ENCODE measurements at places on chromosomes 1 and 21.

- no peak overlapping the region for H3K27ac ChIP-seq
- H3K36me3 ChIP-seq, result no peaks in the 10 kb centered on the region
- H3K27me3 ChIP-seq, result no peaks in the 10 kb centered on the region
- H3K4me3 ChIP-seq, result no peak overlapping the region
- peak; percentile 48 for DNase-seq
These were observed 43.5 kb downstream of the CHIA start for GRCh38 chr1:111334169-111334568.

GRCh38 chr1:223189903-223190724 is 47.1 kb upstream of the TLR5 start:
- peaks cover 22% of the 10 kb centered on the region for H3K27me3 ChIP-seq
- peaks cover 39% of the 10 kb centered on the region for H3K4me1 ChIP-seq
- peak; percentile 80 for DNase-seq
- no peaks in the 10 kb centered on the region for H3K36me3 ChIP-seq
- H3K27ac ChIP-seq, result peak overlapping the region; percentile 97
- peak overlapping the region; percentile 58 for H3K4me3 ChIP-seq

DNA sequence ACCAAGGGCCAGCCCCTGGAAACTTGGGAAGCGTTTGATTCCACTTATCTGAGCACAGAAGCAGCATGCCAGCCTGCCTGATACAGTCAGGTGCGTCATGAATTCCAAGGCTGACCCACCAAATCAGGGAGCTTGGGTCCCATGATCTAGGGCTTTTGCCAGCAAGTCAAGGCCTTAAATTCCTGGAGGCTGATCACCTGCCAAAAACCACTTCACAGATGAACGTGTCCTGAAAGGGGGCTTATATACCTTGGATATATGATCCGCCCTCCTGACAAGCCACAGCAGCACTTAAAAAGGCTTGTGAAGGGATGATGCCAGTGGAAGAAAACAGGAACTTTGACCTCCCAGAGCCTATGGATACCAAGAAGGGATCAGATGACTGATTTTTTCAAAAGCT is 24.0 kb upstream of the CLIC6 start:
- no peaks in the 10 kb centered on the region for H3K36me3 ChIP-seq
- H3K27me3 ChIP-seq, result peaks cover 12% of the 10 kb centered on the region
- DNase-seq, result no peak
- H3K4me1 ChIP-seq, result peaks cover 23% of the 10 kb centered on the region
- no peak overlapping the region for H3K27ac ChIP-seq

DNA sequence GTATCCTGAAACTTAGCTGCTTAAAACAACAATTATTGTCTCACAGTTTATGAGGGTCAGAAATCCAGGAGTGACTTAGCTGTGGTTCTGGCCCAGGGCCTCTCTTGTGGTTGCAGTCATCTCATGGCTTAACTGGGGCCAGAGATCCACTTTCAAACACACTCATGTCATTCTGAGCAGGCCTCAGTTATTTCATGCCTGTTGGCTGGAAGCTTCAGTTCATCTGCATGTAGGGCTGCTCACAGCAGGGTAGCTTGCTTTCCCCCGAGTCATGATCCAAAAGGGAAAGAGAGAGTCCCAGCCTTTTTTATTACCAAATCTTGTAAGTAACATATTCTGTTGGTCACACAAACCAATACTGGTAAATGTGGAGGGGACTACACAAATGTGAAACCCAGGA is 96.6 kb upstream of the B3GALT2 start:
- no peak overlapping the region for H3K4me3 ChIP-seq
- H3K27ac ChIP-seq, result no peak overlapping the region
- no peaks in the 10 kb centered on the region for H3K27me3 ChIP-seq
- DNase-seq, result no peak
- H3K36me3 ChIP-seq, result peaks cover 5% of the 10 kb centered on the region
- peaks cover 15% of the 10 kb centered on the region for H3K4me1 ChIP-seq

DNA sequence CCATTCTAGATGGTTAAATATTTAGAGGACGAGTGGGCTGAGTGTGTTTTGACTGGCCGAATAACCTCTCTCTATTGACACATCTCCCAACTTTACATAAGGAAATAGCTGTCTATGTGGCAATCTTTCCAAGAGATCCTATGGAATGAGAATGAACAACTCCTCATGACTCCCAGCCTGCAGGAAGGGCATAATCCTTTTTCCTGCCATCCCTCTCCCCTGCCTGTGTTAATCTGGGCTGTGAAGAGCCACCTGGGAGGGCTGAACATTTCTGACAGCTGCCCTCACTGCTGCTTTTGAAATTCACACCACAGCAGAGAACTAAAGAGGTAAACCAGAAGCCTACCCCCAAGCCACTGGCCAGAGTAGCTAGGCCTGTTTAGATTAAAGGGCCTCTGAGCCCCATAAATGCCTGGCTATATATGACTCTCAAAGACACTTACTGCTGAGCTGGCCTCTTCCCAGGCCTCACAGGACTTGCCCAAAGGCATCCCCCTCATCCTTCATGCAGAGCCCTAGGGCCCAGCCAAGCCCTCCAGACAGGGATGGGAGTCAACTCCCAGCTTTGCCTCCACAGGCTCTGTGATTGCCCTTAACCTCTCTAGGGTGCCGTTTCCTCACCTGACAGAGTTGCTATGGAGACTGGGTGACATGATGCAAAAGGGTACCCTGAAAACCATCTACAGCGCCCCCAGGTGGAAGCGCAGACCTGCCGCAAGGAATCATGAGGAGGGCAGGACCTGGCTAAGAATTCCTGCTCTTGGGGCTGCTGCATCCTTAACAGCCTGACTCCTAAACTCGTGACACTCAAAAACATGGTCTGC is 42.0 kb upstream of the LDLRAP1 start:
- no peak overlapping the region for H3K4me3 ChIP-seq
- DNase-seq, result no peak
- peaks cover 18% of the 10 kb centered on the region for H3K4me1 ChIP-seq
- peaks cover 42% of the 10 kb centered on the region for H3K36me3 ChIP-seq
- H3K27me3 ChIP-seq, result no peaks in the 10 kb centered on the region

- peaks cover 80% of the 10 kb centered on the region for H3K4me1 ChIP-seq
- peaks cover 56% of the 10 kb centered on the region for H3K36me3 ChIP-seq
- H3K4me3 ChIP-seq, result no peak overlapping the region
- DNase-seq, result no peak
These were observed 9.3 kb downstream of the CDC14A start for GRCh38 chr1:100361511-100362089.

- peaks cover 7% of the 10 kb centered on the region for H3K27me3 ChIP-seq
- no peak overlapping the region for H3K4me3 ChIP-seq
- H3K36me3 ChIP-seq, result no peaks in the 10 kb centered on the region
- peaks cover 34% of the 10 kb centered on the region for H3K4me1 ChIP-seq
- H3K27ac ChIP-seq, result no peak overlapping the region
These were observed 10.2 kb upstream of the SLC19A2 start for GRCh38 chr1:169495916-169496315.

DNA sequence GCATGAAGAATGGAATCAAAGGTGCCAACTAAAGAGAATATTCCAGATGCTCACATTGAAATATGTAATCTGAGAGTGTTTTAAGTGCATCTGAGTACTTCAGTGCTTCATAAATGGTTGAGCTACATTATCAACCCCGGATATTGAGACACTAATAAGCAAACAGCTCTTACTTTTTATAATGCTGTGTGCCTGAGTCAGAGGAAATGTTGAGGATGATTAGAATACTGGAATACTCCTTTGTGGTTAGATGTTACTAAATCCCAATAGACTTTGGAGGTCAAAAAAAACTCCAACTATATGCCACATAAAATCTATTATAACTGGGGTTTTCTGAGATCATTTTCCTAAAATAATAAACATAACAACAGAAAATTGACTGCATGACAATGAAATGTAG is 12.5 kb upstream of the KCNA3 start:
- no peaks in the 10 kb centered on the region for H3K27me3 ChIP-seq
- DNase-seq, result no peak
- H3K4me3 ChIP-seq, result no peak overlapping the region
- H3K36me3 ChIP-seq, result no peaks in the 10 kb centered on the region
- H3K4me1 ChIP-seq, result peaks cover 18% of the 10 kb centered on the region
- H3K27ac ChIP-seq, result no peak overlapping the region

DNA sequence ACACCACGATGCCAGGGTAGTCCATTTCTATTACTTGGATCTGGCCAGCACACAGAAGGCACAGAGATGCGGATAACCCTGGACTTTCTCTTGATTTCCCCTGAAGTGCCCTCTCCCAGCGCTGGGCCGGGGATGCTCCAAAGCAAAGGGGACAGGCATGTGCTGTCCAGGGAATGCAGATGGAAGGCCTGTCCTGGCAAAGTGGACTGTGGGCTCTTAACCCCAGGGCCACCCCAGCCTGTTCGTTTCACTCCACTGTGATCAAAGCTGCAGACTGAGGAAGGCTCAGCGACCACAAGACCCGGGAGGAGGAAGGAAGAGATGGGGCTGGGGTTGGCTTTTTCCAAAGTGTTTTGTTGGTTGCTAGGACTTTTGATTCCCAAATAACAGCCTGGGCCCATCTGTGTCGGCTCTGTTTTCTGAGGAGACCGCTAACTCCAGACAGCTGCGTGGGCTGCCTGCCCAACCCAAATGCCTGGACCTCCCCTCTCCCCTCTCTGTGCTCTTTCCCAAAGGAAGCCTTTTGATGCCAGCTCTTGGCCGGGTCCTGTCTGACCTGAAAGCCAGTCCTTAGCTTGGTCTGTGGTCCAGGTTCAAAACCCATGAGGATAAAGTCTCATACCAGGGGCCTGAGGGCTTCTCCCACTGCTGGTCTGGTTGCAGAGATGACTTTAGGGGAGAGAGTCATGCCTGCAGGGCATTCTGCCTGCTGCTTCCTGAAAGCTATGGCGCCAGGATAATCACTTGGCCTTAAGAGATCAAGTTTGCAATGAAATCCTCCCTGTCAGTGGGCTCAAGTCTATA is 119.6 kb upstream of the CD34 start:
- H3K27me3 ChIP-seq, result peaks cover 8% of the 10 kb centered on the region
- no peak for DNase-seq
- H3K4me3 ChIP-seq, result no peak overlapping the region
- no peak overlapping the region for H3K27ac ChIP-seq

GRCh38 chr1:44831516-44831915 is 11.5 kb downstream of the PTCH2 start:
- H3K4me1 ChIP-seq, result peaks cover 8% of the 10 kb centered on the region
- H3K36me3 ChIP-seq, result no peaks in the 10 kb centered on the region
- H3K4me3 ChIP-seq, result no peak overlapping the region
- no peak for DNase-seq
- no peak overlapping the region for H3K27ac ChIP-seq

DNA sequence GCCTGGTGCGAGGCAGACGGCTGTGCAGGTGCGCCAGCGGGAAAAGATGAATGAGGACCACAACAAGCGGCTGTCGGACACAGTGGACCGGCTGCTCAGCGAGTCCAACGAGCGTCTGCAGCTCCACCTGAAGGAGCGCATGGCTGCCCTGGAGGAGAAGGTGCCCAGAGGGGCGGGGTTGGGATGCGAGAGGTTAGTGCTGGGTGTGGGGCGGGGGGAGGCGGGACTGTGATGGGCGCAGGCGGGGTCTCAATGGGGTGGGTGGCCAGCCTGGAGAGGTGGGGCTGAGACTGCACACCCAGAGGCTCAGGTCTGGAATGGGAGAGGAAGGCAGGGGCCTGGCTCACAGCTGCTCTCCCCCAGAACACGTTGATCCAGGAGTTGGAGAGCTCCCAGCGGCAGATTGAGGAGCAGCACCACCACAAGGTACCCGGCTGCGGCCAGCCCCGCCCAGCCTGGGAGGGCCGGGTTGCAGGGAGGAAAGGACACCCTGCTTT is 22.3 kb downstream of the PPFIA4 start:
- no peaks in the 10 kb centered on the region for H3K4me1 ChIP-seq
- H3K36me3 ChIP-seq, result no peaks in the 10 kb centered on the region
- H3K4me3 ChIP-seq, result no peak overlapping the region

GRCh38 chr21:19541602-19542001 is 1138.0 kb upstream of the TMPRSS15 start:
- no peak overlapping the region for H3K27ac ChIP-seq
- no peaks in the 10 kb centered on the region for H3K36me3 ChIP-seq
- H3K27me3 ChIP-seq, result no peaks in the 10 kb centered on the region
- no peak overlapping the region for H3K4me3 ChIP-seq

GRCh38 chr1:206089341-206089740 is 27.8 kb downstream of the AVPR1B start:
- no peak overlapping the region for H3K27ac ChIP-seq
- no peaks in the 10 kb centered on the region for H3K4me1 ChIP-seq
- H3K27me3 ChIP-seq, result peaks cover under 1% of the 10 kb centered on the region
- no peak overlapping the region for H3K4me3 ChIP-seq
- no peaks in the 10 kb centered on the region for H3K36me3 ChIP-seq

- H3K27ac ChIP-seq, result no peak overlapping the region
- H3K36me3 ChIP-seq, result no peaks in the 10 kb centered on the region
- peaks cover 3% of the 10 kb centered on the region for H3K4me1 ChIP-seq
- peak; percentile 87 for DNase-seq
These were observed 29.3 kb downstream of the KRTAP10-1 start for GRCh38 chr21:44510508-44511218.

DNA sequence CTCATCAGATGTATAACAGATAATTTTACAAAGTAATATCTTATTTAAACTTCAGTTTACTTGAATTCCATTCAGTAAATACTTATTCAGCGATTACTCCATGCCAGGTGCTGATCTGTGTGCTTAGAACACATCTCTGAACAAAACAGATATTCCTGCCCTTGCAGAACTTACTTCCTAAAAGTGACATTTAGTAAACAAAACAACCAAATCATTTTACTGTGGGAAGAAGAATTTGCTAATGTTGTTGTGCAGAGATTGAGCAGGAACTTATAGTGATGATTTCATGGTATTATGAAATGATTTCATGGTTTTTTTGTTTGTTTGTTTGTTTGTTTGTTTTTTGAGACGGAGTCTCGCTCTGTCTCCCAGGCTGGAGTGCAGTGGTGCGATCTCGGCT is 39.3 kb upstream of the WLS start:
- no peaks in the 10 kb centered on the region for H3K4me1 ChIP-seq
- no peak overlapping the region for H3K4me3 ChIP-seq
- no peaks in the 10 kb centered on the region for H3K27me3 ChIP-seq

- H3K4me1 ChIP-seq, result peaks cover 25% of the 10 kb centered on the region
- no peak overlapping the region for H3K27ac ChIP-seq
- no peaks in the 10 kb centered on the region for H3K36me3 ChIP-seq
- H3K4me3 ChIP-seq, result no peak overlapping the region
- no peak for DNase-seq
- H3K27me3 ChIP-seq, result peaks cover 6% of the 10 kb centered on the region
These were observed 104.9 kb downstream of the PTGS2 start for GRCh38 chr1:186575348-186575747.

DNA sequence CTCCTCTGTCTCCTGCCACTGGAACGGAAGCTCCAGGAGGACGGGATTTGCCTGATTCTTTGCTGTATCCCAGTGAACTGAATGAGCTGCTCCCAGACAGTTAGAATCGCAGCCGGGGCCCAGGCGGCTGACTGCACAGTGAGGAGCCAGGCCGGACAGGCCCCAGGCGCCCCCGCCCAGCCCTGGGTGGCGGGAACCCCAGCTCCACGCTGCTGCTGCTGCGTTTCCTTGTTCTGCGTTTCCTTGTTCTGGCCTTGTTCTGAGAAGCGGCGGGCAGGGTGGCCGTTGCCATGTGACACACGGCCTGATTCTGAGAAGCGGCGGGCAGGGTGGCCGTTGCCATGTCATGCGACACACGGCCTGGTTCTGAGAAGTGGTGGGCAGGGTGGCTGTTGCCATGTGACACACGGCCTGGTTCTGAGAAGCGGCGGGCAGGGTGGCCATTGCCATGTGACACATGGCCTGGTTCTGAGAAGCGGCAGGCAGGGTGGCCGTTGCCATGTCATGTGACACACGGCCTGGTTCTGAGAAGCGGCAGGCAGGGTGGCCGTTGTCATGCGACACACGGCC is 56.2 kb downstream of the SLC37A1 start:
- no peak overlapping the region for H3K27ac ChIP-seq
- DNase-seq, result peak; percentile 22
- H3K36me3 ChIP-seq, result peaks cover 84% of the 10 kb centered on the region
- H3K27me3 ChIP-seq, result no peaks in the 10 kb centered on the region
- H3K4me1 ChIP-seq, result no peaks in the 10 kb centered on the region
- no peak overlapping the region for H3K4me3 ChIP-seq

- peaks cover 53% of the 10 kb centered on the region for H3K4me1 ChIP-seq
- no peaks in the 10 kb centered on the region for H3K36me3 ChIP-seq
- H3K4me3 ChIP-seq, result no peak overlapping the region
- DNase-seq, result no peak
These were observed 32.4 kb upstream of the DUSP10 start for GRCh38 chr1:221774054-221774842.
